CD4-positive, alpha-beta T cell treated with Interleukin-17A for 4 hours (primary cell): ENCODE measurements at places on chromosomes 4 and X.

DNA sequence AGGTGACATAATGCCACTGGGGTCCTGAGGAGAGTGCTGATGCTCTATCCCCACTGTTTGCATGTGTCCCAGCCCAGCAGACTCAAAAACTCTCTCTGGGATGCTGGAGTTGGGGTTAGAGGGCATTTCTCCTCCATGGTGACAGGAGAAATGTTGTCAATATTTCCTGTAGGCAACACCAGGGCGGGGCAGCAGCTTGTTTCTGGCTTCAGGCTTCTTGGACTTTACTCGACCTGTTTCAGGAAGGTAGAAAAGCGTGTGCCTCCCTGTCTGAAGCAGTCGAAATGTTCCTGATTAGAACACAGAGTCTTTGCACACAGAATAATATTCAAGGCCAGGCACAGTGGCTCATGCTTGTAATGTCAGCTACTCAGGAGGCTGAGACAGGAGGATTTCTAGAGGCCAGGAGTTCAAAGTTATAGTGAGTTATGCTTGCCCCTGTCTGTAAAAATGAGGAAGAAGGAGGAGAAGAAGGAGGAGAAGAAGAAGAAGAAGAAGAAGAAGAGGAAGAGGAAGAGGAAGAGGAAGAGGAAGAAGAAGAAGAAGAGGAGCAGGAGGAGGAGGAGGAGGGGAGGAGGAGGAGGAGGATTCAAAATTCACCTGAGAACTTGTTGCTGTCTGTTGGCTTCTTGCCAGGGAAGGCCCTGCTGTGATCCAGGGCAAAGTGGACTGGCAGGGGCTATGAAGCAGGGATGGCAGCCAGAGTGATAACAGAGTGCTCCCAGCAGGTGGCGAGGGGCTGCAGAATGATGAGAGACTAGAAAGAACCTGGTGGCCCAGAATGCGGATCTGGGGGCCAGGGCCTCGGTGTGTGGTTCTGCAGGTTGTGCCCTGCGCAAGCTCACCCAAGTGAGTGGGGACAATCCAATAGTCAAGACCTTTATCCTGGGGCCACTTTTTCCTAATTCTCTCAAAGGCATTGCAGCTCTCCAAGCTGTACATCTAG is 82.9 kb downstream of the RTL5 start:
- DNase-seq = peak; percentile 22

DNA sequence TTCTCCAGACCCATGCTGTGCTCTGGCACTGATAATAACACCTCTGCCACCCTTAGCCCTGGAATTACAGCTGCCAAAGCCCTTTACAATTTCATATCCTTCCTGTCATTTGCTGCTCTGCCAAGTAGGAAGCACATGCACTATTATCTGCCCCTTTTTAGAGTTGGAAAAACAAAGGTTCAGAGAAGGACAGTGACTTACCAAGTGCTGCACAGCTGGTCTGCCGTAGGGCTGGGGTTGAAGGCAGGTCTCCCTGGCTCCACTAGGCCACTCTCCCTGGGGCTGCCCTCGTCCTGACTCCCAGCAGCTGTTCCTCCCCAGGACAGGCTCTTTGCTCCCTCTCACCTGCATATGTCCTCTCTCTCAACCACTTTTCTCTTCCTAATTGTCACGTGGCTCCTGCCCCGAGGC is 73.4 kb downstream of the ANAPC4 start:
- DNase-seq = no peak

GRCh38 chr4:98529970-98530569 is 128.3 kb downstream of the TSPAN5 start:
- no peak for DNase-seq

- DNase-seq = no peak
These were observed 34.6 kb downstream of the USP9X start for GRCh38 chrX:41119803-41120202.

GRCh38 chrX:25523574-25524540 is 508.1 kb upstream of the ARX start:
- DNase-seq = no peak
